ENCODE measurements at places on chromosomes 7 and 10.

DNA sequence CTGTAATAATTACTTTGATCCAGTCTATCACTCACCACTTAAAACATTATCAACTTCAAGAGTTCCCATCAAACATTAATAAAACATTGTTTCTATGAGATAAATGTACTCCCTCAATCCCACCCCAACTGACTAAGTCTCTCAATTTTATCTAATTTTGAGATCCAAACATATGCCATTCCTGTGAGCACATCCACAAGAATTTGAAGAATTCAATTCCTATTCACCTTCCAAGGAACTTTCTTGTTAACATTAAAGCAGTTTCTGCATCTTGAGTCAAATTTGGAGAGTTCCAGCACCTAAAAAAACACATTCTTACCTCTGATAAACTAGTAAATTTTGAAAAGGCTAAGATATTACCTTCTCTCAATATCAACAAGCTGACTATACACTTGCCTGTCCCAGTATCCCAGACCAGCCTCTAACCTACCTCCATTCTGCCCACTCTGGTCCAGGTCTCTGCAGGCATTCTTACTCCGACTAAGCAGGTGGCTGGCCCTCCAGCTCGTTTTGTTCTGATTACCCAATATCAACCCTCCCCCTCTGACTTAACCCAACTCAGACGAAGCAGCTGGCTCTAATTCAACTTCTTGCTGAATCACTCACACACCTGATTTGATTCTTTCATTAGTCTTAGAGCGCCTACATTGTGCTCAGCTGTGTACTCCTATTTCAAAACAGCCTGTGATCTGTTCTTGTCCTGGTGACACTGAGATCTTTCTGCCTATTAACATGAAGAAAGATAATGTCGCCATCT lies 275.2 kb downstream of the IPMK start:
- no peak for DNase-seq

DNA sequence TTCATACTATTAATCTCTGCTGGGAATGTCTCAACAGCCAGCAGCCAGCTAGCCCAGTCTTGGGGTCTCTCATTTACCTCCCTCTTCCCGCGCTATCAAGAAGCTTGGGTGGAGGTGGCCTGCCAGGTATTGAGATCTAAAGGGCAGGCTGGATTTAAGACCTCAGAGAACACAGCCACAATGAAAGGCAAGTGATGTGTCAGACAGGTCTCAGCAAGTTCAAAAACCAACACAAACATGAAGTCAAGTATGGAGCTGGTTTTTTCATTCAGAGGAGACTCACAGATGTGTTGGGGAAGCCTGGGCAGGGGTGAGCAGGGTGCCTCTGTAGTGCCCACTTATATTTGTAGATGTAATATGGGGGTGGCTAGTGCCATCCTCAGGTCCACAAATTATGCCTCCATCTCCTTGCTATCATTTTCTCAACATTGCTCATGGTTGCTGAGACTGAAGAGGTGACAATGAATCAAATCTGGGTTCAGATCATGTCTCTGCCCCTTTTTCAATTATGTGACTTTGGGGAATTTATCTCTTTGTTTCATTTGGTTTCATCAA lies 27.7 kb upstream of the CROT start:
- DNase-seq, result no peak

GRCh38 chr10:28184810-28185209 lies 118.1 kb downstream of the MPP7 start:
- DNase-seq, result no peak

DNA sequence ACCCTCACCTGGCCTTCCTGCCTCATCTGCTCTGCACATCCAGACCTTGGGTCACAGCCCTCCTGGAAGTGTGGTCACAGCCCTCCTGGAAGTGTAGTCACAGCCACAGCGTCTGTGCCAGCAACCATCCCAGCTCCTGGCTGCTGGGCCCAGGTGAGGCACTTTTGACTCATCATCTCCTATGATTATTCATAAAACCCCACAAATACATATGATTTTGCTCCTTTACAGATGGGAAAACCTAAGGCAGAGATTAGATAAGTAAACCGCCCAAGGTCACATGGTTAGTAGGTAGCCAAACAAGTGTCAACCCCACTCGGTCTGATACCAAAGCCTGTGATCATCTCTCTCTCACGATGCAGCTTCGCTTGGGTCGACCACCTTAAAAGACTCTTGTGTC lies 94.3 kb downstream of the PRLHR start:
- DNase-seq, result no peak

DNA sequence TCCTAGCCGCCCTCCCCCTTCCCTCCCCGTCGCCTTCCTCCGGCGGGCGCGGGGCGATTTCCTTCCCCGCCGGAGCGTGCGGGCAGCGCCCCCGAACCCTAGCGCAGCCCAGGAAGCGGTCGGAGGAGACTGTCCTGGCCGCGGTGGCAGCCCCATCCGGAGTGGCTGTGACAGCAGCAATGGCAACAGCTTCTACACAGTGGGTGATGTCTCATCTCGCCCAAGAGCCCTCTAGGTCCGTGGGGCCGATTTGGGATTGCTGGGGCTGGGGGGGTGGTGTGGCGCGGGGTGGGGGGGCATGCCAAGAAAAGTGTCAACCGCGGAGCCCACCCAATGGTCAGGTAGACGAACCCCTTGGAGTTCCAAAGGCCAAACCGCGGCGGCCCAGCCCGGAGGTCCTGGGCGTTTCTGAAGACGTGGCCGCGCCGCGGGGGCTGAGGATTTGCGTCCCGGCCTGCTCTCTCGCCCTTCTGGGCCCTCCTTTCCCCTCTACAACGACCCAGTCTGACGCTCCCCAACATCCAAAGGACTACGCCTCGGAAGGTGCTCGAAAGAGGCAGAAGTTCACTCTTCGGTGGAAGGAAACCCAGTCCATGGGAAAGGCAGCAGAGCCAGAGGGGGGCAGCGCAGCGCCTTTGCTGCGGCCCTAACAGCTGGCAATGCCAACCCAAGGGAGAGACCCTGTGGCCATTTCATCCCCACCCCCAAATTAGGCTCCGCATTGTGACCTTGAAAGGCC lies 603 bp upstream of the TWIST1 start:
- DNase-seq, result no peak

- no peak for DNase-seq
Observed at GRCh38 chr10:89332123-89332633, 4.4 kb downstream of the IFIT3 start.

GRCh38 chr10:93652857-93653256 lies 40.5 kb downstream of the PDE6C start:
- no peak for DNase-seq

DNA sequence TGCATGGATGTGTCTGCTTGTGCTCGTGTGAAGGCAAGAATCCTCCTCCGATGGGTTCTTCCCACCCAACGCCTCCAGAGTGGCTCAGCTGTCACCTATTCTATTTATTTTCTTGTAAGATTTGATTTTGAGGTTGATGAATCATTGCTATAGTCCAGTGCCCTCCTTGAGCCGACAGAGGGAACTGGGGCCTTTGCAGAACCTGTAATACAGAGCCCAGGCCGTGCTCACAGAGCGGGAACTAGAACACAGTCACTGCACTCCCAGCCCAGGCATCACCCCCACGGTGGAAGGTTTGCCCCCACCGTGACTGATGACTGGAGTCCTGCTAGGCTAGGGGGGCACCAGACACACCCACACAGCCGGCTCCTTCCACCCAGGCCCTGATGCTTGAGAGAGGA lies 2.0 kb downstream of the RARRES2 start:
- DNase-seq, result no peak

GRCh38 chr7:28245123-28245878 lies 64.7 kb upstream of the JAZF1 start:
- DNase-seq, result no peak

DNA sequence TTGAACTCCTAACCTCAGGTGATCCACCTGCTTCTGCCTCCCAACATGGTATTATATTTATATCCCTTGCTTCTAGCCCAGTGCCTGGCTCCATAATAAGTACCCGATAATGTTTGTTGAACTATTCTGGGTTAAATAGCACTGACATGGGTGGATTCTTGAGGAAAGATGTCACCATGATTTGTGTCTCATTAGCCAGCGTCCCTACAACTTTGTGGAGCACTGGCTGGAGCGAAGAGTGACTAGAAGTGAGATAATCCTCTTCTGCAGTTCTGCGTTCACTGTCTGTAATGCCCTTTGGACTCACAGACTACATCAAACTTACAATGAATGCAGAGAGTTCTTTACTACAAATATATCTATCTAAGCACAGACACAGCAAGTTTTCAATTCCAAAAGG lies 16.9 kb upstream of the AKR1E2 start:
- no peak for DNase-seq

GRCh38 chr10:62243647-62243997 lies 25.0 kb downstream of the RTKN2 start:
- DNase-seq, result no peak

GRCh38 chr10:112631501-112632400 lies 184.7 kb downstream of the VTI1A start:
- no peak for DNase-seq

- no peak for DNase-seq
Observed at GRCh38 chr7:150755473-150756099, 18.4 kb downstream of the GIMAP5 start.

- no peak for DNase-seq
Observed at GRCh38 chr10:70650104-70650503, 22.2 kb upstream of the ADAMTS14 start.

DNA sequence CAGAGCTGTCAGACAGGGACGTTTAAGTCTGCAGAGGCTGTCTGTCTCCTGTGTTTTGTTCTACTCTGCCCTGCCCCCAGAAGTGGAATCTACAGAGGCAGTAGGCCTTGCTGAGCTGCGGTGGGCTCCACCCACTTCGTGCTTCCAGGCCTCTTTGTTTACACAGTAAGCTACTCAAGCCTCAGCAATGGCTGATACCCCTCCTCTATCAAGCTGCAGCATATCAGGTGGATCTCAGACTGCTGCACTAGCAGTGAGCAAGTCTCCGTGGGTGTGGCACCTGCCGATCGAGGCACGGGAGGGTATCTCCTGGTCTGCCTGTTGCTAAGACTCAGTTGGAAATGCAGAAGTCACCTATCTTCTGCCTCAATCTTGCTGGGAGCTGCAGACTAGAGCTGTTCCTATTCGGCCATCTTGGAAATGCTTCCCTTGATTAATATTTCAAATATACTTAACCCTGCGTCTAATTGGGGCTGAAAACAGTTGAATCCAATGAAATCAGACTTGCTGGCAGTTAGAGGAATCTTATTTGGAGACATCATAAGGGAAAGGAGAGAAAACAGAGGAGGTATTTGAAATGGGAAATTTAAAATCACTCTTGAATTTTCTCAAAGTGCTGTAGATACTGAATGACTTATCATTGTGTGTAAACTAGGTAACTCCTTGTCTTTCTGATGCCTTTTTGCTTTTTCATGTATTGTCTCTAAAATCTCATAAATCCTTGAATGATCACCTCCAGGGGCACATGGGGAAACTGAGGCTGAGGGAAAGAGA lies 13.8 kb upstream of the CYP3A5 start:
- DNase-seq, result no peak

DNA sequence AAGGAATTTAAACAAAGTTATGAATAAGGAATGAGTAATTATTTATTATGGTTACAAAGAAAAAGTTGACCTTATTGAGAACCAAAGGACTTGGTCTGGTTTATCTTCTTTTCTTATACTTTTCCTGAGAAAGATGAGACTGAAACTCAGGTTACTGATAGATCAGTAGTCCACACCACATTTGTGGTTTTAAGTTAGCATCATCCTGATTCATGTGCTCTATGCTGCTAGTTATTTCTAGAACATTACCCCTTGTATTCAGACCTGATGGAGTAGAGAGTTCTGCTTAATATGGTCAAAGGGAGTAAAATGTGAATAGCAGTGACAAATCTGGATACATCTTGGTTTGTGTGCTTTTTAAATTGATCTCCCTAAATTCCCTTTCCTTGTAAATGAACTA lies 63.8 kb downstream of the FOXP2 start:
- no peak for DNase-seq

GRCh38 chr10:16996530-16996964 lies 133.1 kb downstream of the CUBN start:
- DNase-seq, result no peak

DNA sequence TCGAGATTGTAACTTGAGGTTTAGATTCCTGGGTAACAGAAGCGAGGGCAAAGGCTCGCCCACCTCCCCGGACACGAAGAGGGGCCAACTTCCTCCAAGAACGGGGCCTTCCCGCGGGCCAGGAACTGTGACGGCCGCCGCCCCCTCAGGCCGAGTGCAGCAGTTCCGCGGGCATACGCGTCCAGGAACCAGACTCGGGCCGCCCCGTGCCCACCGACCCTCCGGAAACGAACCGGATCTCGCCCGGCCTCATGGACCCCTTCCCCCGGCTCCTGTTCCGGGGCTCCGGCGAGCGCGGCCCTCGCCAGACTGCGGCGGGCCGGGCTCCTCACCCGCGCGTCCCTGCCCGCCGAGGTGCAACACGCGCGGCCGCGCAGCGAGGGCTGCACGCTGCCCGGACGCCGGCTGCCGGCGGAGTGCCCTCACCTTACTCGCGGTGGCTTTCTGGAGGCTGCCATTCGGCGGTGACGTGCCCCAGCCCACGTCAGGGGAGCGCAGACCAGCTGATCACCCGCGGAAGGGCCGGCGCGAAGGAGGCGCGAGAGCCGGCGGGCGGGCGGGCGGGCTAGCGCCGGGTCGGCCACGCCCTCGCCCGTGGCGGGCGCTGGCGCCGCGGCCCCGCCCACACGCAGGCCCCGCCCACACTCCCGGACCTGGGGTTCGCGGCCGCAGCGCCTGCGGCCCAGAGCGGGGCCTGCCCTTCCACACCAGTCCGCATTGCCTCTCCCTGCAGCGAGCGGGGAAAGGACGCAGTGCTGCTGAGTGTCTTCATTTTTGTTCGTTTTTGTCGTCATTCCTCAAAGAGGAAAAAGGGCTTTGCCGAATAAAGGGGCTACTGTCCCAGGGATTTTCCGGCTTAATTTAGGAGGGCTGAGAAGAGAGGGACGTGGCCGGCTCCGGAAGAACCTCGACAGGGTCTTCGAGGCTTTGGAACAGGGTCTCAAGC lies at the start of gene XPNPEP1:
TSS of gene XPNPEP1 (minus strand) at position 536 of the 946 bp plus-strand sequence. CDS start at position 458, 78 bp downstream.
- peak; percentile 30 for DNase-seq

- no peak for DNase-seq
Observed at GRCh38 chr7:81430150-81430549, 339.7 kb downstream of the HGF start.

DNA sequence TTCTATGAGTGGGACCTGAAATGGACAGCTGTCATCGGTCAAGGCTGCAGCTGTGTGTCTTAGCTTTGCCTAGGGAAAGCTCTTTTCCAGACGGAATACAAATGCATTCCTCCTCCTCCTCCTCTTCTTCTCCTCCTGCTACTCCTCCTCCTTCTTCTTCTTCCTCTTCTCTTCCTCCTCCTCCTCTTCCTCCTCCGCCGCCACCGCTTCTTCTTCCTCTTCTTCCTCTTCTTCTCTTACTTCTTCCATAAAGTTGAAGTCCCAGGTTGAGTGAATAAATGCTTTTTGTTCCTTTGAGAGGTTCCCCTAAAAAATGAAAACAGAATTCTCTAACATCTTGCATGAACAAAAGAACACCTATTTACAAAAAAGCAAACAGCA lies 28.7 kb downstream of the KLF6 start:
- DNase-seq, result no peak

GRCh38 chr10:132489704-132490534 lies 47.7 kb upstream of the INPP5A start:
- DNase-seq, result no peak

GRCh38 chr7:1541431-1542162 lies 11.1 kb downstream of the MAFK start:
- no peak for DNase-seq

- DNase-seq, result no peak
Observed at GRCh38 chr10:89980166-89980565, 278.8 kb downstream of the KIF20B start.

GRCh38 chr7:91468256-91468655 lies 204.0 kb downstream of the FZD1 start:
- no peak for DNase-seq

Measured in esophagus squamous epithelium (tissue), 5 donors.